ENCODE measurements at places on chromosomes 16 and 17.
A peak's percentile ranks its signal among the peaks of the same experiment; 100 is the strongest.

DNA sequence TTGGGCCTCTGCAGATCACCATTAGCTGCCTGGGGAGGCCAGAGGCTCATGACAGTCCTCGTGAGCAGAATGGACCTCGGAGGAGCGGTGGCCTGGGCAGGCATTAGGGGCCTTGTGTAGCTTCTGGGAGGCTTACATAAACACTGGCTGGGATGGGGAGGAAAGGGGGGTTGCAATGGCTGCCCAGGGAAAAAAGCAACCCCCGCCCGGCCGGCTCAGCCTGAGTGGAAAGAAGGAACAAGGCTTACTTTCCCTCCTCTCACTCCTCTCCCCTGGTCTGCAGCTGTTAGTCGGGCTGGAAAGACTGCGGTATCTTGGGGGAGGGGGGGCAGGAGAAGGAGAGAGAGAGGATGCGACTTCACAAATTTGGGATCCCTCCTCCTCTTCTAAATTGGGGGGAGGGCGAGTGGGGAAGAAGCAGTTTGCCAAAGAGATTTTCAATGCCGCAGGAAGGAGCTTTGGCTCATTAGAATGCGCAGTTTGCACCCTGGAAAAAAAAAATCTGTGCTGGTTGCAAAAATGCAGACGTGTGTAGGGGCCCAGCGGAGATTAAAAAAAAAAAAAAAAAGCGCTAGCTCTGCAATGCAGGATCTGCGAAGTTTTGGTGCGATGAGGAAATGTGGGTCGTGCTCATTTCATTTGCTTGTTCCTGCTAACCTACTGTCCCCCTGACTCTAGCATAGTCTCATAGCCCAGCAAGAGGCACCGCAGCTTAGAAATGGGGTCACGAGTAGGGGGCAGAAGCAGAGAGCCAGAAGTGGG is 6.6 kb upstream of the NR1D1 start:
- no peak for DNase-seq

- DNase-seq, result no peak
These were observed 69.3 kb upstream of the TMEM97 start for GRCh38 chr17:28249706-28250105.

- no peak for DNase-seq
These were observed 44.5 kb downstream of the AATF start for GRCh38 chr17:36993227-36993626.

- peak; percentile 84 for DNase-seq
These were observed at the start of gene ZNF48 for GRCh38 chr16:30395155-30395991. Gene ZNF48, plus strand, starts transcription at chr16:30395420. Its CDS starts 375 bp downstream, at chr16:30395795.

DNA sequence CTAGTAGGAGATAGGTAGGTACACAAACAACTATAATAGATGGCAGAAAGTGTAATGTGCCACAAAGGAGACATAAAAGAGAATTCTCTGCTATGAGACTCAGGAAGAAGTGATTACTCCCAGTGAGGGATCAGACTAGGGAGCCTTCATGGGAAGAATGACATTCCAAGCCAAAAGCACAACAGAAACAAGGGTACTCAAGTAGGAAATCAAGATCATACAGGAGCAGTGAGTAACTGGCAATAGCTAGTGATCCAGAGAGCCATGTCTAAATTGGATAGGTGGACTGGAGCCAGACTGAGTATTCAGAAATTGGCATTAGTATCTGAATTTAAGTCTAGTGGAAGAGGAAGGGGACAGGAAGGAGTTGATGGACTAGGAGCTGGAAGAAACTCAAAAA is 10.7 kb downstream of the RFFL start:
- DNase-seq, result no peak

DNA sequence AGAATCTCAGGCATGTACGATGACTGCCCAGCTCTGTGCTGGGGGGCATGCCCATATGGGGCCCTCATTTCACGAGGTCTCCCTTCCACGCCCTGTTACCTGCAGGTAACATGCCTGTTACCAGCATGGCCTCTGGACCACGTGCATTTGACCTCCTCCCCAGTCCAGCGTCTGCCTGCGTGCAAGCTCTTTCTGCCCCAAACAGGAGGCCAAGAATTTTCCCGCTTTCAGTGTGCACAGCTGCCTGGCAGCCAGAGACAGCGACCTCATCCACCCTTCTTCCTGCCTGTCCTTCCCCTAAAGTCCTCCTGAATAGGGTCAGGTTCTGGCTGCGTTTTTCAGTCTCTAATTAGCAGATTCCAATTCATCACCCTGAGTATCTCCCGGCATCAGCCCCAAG is 306.5 kb upstream of the ZFHX3 start:
- no peak for DNase-seq

- peak; percentile 81 for DNase-seq
These were observed 27.6 kb downstream of the CCDC40 start for GRCh38 chr17:80063830-80064585.

- no peak for DNase-seq
These were observed 97.6 kb downstream of the RBFOX3 start for GRCh38 chr17:79513206-79513605.

- DNase-seq, result no peak
These were observed 10.0 kb downstream of the SPOP start for GRCh38 chr17:49667854-49668253.

GRCh38 chr16:10959161-10959560 is 14.8 kb downstream of the CLEC16A start:
- no peak for DNase-seq

- no peak for DNase-seq
These were observed 32.5 kb upstream of the TNFRSF13B start for GRCh38 chr17:17004251-17004996.

DNA sequence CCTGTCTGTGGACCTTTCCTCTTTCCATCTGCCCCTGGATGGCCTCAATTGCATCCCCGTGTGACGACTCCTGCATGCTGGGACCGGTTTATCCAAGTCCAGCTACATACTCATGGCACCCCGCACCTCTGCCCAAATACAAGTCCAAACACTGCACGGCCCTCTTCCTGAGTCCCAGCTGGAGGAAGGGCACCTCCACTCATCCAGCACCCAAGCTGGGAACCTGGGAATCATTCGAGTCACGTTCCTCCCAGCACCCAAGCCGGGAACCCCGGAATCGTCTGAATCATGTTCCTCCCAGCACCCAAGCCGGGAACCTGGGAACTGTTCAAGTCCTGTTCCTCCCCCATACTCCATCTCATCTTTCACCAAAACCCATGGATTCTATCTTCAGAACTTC is 10.2 kb downstream of the TRARG1 start:
- no peak for DNase-seq

DNA sequence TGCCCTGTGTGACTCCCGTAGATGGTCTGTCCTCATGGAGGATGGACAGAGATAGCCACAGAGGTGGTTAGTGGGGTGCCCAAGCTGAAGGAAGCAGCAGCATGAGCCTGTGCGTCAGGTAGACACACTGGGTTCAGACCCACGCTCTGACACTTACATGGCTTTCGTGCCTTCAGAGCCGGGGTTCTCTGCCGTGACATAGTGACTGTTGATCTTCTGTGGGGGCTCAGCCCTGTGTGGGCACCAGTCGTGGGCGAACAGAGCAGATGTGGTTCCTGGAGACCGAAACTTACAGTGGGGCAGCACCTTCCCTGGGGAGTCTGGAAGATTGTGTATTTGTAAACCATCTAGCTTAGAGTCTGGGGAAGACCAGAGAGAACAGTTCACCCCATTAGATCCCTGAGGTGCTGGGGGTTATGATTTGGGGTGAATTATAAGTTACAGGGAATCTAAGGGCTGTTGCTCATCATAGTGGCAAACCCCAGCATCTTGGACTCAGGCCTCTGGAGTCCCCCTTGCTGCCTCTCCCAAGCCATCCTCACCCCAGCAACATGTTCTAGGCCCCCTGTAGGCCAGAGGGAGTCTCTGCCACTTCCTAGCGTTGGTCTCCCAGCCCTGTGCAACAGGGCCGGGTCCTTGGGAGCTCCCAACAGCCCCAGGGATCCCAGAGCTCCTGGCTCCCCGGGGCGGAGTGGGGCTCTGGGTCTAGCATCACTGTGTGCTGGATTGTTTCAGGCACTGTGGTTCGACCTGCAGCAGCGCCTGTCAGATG is 28.6 kb downstream of the NECAB2 start:
- DNase-seq, result no peak
